ENCODE measurements at places on chromosomes 4 and X.

GRCh38 chr4:131002132-131002531 is 1906.2 kb downstream of the C4orf33 start:
- no peak for DNase-seq

GRCh38 chr4:141643557-141643956 is 7.2 kb downstream of the IL15 start:
- no peak for DNase-seq

DNA sequence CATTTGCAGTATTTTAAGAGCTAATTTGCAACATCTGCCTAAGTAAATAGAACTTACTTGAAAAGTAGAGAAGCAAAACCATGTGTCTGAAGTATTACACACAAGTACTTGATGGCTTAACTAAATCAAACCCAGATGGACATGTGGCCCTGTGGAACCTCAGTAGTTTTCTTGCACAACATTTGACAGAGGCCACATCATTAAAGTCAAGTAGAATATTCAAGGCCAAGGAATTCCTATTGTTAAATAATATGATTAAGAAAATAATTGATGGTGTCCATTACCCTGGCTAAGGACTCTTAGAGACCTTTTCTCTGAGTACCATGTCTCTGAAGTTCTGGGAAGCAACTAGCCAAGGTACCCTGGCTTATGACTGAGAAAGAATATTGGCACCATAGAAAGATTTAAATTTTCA is 135.4 kb upstream of the OTUD4 start:
- no peak for DNase-seq

DNA sequence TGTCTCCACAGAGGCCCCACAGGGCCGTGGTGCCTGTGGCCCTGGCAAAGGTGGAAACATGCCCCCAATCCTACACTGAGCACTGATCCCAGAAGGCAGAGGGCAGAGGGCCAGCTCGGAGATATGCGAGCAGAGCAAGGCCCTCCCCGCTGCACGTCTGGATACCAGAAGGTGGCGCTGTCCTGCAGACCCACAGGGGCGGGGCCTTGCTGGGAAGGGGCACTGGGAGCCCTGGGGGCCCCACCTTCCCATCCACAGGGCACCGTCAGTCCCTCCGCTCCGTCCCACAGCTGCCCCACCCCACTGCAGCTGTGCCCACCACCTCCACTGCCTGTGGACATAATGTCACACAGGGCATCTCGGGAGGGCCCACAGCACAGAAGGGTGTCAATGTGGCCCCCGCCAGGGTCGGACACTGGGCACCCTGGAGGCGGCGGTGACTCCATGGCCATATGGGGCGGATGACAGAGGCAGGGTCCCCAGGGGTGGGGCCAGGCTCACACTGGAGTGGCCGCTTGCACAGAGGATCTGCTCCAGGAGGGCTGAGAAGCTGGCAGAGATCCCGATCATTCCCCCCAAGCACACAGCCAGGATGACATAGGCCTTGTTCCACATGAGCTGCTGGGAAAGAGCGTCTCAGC is 4.8 kb downstream of the SLC49A3 start:
- DNase-seq = peak; percentile 55

DNA sequence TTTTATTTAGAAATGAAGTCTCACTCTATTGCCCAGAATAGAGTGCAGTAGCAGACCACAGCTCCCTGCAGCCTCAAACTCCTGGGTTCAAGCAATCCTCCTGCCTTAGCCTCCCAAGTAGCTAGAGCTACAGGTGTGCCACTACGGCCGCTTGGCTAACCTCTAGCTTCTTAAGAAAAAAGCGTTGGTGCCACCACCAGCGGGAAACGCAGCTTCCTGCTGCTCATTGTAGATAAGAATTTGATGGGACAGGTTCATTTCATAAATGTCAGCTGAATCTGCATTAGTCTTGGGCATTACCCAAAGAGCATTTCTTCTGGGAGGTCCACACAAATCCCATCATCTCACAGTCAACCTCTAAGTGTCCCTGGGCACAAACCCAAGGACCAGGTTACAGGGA is 33.2 kb upstream of the NAP1L5 start:
- DNase-seq = no peak

DNA sequence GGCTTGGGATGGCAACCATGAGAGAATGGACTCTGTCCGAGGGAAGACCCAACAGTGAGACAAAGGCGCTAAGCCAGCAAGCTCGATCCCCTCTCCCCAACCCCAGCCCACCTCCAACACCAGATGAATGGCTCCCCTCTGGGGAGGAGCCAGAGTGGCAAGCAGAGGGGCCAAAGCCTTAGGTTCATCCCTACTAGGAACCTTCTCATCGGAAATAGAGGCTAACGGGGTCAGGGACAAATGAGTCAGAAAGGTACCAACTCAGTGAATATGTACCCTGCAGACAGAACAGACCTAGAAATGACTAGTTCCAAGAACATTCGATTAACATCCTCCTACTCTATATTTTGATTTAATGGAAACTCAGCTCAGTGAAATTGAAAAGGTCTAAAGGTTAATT is 73.9 kb downstream of the NSG1 start:
- no peak for DNase-seq

GRCh38 chrX:105269386-105269785 is 48.9 kb upstream of the TEX13A start:
- no peak for DNase-seq

- no peak for DNase-seq
Measured at GRCh38 chrX:53160297-53160983, 64.6 kb downstream of the KDM5C start.

GRCh38 chr4:112859456-112860184 is 189.8 kb upstream of the ANK2 start:
- no peak for DNase-seq

GRCh38 chr4:55397126-55397436 is 1.3 kb downstream of the TMEM165 start:
- peak; percentile 19 for DNase-seq

DNA sequence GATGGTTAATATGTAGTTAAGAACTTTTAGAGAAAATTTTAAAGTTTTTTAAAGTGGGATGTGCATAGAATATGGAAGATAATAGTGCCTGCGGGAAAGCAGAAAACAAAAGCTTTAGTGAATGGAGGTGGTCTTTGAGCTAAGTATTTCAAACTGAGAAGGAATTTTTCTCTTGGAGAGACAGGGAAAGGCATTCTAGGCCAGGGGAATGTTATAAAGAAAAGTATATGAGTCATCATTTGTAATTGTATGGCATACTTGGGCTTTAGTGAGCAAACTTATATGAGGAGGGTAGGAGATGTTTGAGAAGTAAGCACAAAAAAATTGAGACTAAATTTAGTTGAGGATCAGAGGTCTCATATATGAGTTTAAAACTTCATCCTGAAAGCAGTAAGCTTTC is 467.0 kb downstream of the PPARGC1A start:
- DNase-seq = no peak

GRCh38 chr4:15793506-15794363 is 15.6 kb downstream of the CD38 start:
- DNase-seq = no peak

DNA sequence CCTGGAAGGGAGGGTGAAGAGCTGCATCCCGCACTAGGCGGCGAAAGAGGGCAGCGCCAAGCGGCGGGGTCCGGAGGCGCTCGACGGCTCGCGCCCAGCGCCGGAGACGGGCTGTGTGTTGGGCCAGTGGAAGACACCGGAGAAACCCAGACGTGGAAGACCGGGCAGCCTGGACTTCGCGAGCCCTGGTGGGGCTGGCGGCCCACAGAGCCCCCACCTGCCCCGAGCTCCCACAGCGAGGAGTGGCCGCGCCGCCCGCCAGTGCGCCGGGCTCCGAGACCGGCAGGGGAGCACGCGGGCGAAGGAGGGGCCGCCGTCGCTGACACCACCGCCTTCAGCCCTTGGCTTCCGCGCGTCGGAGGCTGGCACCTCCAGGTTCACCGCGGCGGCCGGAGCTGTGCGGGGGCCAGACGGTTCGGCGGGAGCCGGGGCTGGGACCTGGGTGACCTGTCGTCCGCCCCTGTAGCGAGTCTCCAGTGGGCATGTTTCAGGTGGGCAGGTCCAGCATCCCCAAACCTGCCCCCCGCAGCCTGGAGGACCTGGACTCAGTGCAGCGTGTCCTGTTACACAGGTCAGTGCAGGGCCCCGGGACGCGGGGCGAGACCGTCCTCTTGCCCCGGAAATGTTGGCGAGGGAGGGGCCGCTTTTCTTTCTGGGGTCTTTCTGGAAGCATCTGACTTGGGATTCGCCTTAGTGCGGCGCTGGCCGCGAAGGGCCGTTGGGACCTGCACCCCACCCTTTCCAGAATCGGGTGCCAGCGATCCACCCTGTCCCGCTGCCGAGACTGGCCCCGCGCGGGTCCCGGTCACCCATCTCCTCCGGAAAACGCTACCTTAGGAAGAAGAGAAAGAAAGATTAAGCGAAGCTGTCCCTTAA is 9.6 kb upstream of the INTU start:
- no peak for DNase-seq

- DNase-seq = no peak
Measured at GRCh38 chr4:55437356-55437796, 41.6 kb downstream of the TMEM165 start.

GRCh38 chr4:142035566-142035965 is 399.2 kb downstream of the IL15 start:
- no peak for DNase-seq
